ENCODE measurements at places on chromosomes 6 and 20.

- no peak for DNase-seq
Measured at GRCh38 chr6:46453216-46453615, 38.0 kb downstream of the RCAN2 start.

DNA sequence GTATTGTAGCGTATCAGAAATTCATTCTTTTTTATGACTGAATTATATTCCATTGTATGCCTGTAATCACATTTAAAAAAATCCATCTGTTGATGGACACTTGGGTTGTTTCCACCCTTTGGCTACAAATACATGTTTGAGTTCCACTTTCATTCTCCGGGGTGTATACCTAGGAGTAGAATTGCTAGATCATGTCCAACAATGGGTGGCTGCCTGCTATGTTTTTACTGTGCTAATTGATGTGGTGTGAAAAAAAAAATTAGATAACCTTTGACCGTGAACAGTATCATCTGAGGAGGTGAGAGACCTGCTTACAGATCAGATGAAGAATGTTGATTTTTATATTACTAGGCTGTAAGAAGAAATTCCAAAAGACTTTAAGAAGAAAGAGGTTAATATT is 37.1 kb downstream of the TOP1 start:
- no peak for DNase-seq

DNA sequence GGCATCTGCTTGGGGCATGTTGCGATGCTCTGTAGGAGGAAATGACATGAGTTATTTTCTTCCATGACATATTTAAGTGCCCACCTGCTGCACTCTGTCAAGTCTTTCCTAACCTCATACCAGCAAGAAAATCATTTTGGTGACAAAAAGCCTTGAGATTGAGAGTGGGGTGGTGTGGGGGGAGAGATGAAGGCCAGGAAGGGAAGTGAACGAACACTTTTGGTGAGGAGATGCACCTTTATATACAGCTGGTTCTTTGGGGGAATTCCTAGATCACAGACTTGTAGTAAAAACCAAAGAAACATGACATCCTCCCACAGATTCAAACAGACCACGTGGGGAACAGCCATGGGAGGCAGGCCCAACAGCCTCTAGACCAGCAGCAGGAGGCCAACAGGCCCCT is 26.1 kb downstream of the NCOA5 start:
- DNase-seq, result no peak

GRCh38 chr6:122676688-122677087 is 66.5 kb downstream of the PKIB start:
- no peak for DNase-seq

GRCh38 chr6:32096087-32096393 is 13.1 kb downstream of the TNXB start:
- no peak for DNase-seq
